Motor neuron (in vitro differentiated cells): ENCODE measurements at places on chromosomes 3 and 15.

- ATAC-seq = no peak
Observed at GRCh38 chr3:122918576-122919290, 108.8 kb downstream of the SEMA5B start.

DNA sequence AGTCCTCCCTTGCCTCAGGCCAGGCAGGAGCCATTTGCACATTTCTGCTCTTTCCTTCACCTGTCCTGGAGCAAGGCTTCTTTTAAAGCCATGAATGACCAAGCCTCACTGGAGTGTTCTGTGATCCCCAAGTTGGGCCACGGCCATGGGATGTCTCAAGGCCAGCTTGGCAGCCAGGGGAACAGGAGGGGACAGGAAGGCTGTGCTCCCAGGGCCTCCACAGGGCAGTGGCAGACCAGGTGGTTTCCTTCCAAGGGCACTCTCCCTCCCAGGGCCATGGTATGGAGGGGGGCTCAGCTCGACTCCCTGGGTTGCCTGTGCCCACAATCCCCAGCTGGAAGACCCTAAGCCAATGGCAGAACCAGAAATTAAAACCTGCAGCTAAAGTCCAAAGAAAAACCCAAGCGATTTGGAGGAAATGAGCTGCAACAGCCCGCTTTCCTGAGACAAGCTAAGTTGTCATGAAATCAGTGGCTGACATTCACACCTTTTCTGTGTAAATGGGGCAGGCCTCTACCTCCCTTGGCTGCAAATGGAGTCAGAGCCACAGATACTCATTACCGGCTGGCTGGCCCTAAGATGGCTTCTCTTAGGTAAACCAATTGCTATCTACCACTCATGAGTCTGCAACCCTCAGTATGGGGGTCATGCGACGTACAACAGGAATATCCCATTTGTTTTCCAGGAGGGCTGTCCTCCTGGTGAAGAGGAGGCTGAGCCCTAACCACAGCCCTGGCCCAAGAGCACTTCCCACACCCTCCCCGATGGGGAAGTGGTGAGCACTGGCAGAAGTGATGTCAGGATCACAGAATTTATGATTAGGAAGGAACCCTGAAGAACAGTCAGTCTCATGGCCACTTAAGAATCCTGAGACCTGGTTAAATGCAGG lies 83.3 kb downstream of the SNRK start:
- ATAC-seq = no peak

GRCh38 chr15:80487839-80488390 lies 83.7 kb downstream of the ARNT2 start:
- peak; percentile 59 for ATAC-seq

- no peak for ATAC-seq
Observed at GRCh38 chr3:32480604-32481003, 22.0 kb downstream of the CMTM6 start.

- peak; percentile 79 for ATAC-seq
Observed at GRCh38 chr3:123791417-123791816, 92.7 kb downstream of the MYLK start.

DNA sequence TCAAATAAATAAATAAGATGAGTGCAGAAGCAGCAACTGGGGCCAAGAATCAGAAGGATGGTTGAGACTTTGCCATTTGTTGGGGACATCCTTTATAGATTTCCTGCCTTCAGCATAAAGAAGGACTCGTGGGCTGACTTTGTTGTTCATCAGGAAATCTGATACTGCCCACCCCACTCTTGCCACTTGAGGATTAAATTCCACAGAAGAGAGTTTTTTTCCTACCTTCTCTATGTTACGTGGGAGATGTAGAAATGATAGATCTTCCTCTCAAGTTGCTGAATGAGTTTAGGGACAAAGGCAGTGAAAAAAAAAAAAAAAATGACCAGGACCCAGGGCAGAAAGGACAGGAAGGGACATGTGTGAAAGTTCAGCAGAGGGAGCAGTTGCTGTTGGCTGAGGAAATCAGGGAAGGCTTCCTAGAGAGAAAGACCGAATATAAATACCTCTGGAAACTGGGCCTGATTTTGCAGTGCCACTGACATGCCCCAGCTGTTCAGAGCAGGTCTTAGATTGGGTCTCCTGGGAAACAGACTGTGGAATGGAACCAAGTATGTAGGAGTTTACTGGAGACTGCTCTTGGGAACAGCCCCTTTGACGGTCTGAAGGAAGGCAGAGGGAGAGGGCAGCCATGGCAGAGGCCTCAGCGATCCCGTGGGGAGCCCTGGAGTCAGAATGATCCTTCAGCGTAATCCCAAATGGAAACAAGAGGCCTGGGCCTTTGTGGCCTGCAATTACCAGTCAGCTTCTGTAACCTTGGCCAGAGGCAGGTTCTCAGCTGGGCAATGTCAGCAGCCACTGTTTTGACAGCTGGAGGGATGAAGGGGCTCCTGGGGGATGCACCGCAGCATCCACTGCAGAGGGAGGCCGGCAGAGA lies 50.9 kb downstream of the C3orf20 start:
- no peak for ATAC-seq
